ENCODE measurements at places on chromosomes 2 and 18.

DNA sequence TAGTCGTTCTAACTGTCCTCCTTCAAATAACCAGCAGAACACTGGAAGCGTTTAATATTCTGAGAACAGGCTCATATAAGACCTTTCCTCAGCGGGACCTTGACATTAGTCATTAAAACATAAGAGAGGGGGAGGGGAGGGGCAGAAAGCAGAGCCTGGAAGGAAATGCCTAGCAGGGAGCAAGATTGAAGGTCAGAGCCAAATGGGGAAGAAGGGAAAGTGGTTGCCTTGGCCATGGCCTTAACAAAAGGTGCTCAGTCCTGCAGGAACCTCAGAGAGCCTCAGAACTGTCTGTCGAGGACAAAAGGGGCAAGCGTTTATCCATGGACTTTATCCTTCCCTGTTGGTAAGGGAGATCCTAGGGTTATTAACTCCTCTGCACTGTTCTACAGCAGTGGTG, 856 bp upstream of the PLA2R1 start:
- H3K27me3 ChIP-seq: no peaks in the 10 kb centered on the region

- H3K27ac ChIP-seq: no peak overlapping the region
- peaks cover 14% of the 10 kb centered on the region for H3K4me1 ChIP-seq
- H3K36me3 ChIP-seq: peaks cover 2% of the 10 kb centered on the region
- H3K4me3 ChIP-seq: no peak overlapping the region
- H3K27me3 ChIP-seq: no peaks in the 10 kb centered on the region
These were observed 79.4 kb upstream of the TMEM200C start for GRCh38 chr18:5974696-5975095.

- H3K4me1 ChIP-seq: no peaks in the 10 kb centered on the region
- no peak for DNase-seq
- no peak overlapping the region for H3K4me3 ChIP-seq
- H3K36me3 ChIP-seq: no peaks in the 10 kb centered on the region
- H3K27me3 ChIP-seq: peaks cover 41% of the 10 kb centered on the region
These were observed 32.9 kb upstream of the ALK start for GRCh38 chr2:29954316-29954715.

GRCh38 chr2:159961037-159961436, 101.4 kb downstream of the PLA2R1 start:
- H3K36me3 ChIP-seq: peaks cover 17% of the 10 kb centered on the region
- H3K27me3 ChIP-seq: no peaks in the 10 kb centered on the region
- no peak overlapping the region for H3K4me3 ChIP-seq
- peaks cover 15% of the 10 kb centered on the region for H3K4me1 ChIP-seq
- H3K27ac ChIP-seq: peak overlapping the region; percentile 35

DNA sequence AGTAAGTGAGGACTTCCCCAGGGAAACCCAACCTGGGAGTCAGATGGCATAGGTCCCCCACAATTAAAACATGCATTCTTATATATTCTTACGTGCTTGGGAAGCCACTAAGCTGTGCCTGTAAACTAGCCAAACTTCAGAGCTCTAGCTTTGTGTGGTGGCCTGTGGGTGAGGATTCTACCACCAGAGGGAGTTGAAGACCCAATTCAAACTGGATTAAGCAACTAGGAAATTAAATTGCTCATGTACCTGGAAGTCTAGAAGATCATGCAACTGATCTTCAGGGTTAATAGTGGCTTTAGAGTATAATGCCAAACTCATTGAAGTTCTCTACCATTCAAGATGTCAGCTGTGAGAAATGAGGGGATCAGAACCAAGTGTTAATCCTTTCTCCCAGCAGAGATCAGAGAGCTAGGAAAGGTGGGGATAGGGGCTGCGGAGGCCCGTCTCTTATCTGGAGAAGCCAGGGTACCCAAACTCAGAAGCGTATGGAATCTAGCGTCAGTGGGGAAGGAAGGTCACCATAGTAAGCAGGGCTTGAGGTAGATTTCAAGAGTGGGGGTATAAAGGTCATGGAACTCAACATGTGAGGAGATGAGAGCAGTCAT, 53.2 kb upstream of the CCDC85A start:
- H3K27ac ChIP-seq: no peak overlapping the region
- no peak overlapping the region for H3K4me3 ChIP-seq

- no peak for DNase-seq
- no peak overlapping the region for H3K4me3 ChIP-seq
- H3K27ac ChIP-seq: no peak overlapping the region
- H3K27me3 ChIP-seq: no peaks in the 10 kb centered on the region
These were observed 23.0 kb upstream of the RHOB start for GRCh38 chr2:20423847-20424246.

DNA sequence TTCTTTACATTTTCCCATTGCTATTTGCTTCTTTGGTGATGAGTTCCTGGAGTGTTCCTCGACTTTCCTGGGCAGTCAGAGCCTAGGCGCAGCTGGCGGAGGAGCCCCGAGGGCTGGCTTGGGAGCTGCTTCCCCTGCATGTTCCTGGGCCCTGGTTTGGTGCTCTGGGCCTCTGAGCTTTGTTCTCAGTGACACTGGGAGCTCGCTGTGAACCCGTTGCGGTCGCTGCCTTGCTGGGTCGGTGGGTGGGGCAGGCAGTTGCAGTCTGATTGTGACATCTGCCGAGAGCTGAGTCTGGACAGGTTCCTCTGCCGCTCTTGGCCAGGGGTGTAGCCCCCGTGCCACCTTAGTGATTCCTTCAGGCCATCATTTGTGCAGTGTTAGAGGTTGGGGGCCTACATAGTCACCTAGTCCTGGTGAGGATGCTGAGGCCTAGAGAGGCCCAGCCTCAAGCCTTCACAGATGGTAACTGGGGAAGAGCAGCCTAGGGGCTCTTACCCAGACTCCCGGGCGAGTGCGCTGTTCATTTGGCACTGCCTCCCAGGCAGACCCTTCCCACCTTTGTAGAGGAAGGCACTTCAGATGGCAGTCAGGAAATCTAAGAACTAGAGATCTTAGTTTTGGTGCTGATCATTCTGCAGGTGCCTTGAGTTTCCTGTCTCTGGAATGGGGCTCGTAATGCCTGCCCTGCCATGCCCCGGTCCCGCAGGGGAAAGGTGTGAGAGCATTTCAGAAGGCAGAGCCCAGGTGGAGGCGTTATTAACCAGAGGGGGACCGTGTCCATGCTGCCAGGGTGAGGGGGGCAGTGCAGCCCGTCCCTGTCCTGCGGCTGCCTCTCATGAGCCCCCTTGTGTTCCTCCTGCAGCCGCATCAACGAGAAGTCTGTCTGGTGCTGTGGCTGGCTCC, 8.4 kb downstream of the ASB1 start:
- H3K27me3 ChIP-seq: no peaks in the 10 kb centered on the region
- no peak overlapping the region for H3K4me3 ChIP-seq
- no peak for DNase-seq
- peaks cover 44% of the 10 kb centered on the region for H3K36me3 ChIP-seq
- H3K27ac ChIP-seq: no peak overlapping the region
- peaks cover 3% of the 10 kb centered on the region for H3K4me1 ChIP-seq

GRCh38 chr2:78999406-78999805, 26.1 kb upstream of the REG3G start:
- H3K4me1 ChIP-seq: no peaks in the 10 kb centered on the region
- no peak for DNase-seq
- peaks cover 30% of the 10 kb centered on the region for H3K27me3 ChIP-seq
- no peaks in the 10 kb centered on the region for H3K36me3 ChIP-seq
- no peak overlapping the region for H3K4me3 ChIP-seq
- no peak overlapping the region for H3K27ac ChIP-seq

DNA sequence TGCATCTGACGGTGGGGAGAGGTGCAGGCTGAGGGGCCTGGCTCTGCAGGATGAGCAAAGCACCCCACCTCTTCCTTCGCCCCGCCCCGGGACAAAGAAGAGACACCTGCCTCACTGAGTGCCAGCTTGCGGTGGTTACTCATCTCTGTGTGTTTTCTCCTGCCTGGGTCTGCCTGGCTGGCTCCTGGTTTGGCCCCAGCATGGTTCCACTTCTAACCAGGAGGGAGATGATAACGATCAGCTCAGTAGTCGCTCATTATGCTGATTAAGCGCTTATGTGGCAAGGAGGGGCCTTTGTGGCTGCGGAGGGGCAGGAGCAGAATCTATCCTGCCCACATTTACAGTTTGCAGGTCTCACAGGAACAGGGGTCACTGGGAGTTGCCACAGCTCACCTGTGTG, 68.7 kb upstream of the EDAR start:
- H3K36me3 ChIP-seq: no peaks in the 10 kb centered on the region
- H3K4me1 ChIP-seq: peaks cover 8% of the 10 kb centered on the region
- H3K27ac ChIP-seq: no peak overlapping the region

- peaks cover 6% of the 10 kb centered on the region for H3K4me1 ChIP-seq
- H3K4me3 ChIP-seq: no peak overlapping the region
- no peaks in the 10 kb centered on the region for H3K36me3 ChIP-seq
These were observed 17.4 kb upstream of the SCG2 start for GRCh38 chr2:223619486-223620129.

GRCh38 chr2:200761266-200761665, 50.4 kb upstream of the BZW1 start:
- DNase-seq: no peak
- H3K27ac ChIP-seq: no peak overlapping the region
- no peaks in the 10 kb centered on the region for H3K36me3 ChIP-seq
- no peak overlapping the region for H3K4me3 ChIP-seq

GRCh38 chr18:3607309-3608098, 157.5 kb downstream of the TGIF1 start:
- H3K4me3 ChIP-seq: no peak overlapping the region
- H3K27ac ChIP-seq: peak overlapping the region; percentile 85

- no peak for DNase-seq
- no peaks in the 10 kb centered on the region for H3K36me3 ChIP-seq
- H3K4me3 ChIP-seq: peak overlapping the region; percentile 81
- H3K27me3 ChIP-seq: peaks cover 4% of the 10 kb centered on the region
- peak overlapping the region; percentile 82 for H3K27ac ChIP-seq
These were observed 34.7 kb downstream of the PTPN18 start for GRCh38 chr2:130390460-130391057.

GRCh38 chr2:174259981-174260380, 11.6 kb upstream of the OLA1 start:
- DNase-seq: no peak
- peak overlapping the region; percentile 19 for H3K27ac ChIP-seq
- peaks cover 9% of the 10 kb centered on the region for H3K4me1 ChIP-seq
- no peaks in the 10 kb centered on the region for H3K27me3 ChIP-seq
- H3K4me3 ChIP-seq: no peak overlapping the region
- no peaks in the 10 kb centered on the region for H3K36me3 ChIP-seq

DNA sequence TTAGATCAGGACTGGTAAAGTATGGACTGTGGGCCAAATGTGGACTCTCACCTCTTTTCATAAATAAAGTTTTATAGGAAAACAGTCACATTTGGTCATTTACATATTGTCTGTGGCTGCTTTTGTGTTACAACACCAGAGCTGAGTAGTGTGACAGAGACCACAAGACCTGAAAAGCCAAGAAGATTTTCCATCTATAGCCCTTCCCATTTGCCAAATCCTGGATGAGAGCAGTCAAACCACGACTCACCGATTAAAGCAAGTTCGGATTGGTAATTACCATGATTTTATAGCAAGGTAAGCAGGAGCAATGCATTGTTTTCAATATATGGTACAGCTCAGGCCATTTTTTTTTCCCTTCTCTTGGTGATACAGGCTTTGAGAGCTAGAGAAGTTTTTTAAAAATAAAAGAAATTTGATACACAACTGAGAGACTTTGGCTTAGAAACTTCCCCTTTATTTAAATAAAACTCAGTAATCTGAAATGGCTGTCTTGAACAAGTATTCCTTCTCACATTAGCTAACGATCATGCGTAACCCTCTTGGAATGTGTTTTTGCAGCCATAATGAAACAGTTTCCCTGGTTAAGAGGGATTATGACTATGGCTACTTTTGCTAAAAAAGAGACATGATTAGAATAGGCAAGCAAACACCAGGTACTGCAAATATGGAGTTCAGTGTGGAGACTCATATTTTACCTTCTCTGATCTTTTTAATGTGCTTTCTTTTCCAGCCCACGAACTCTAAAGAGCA, 9.5 kb upstream of the MALL start:
- peaks cover 3% of the 10 kb centered on the region for H3K27me3 ChIP-seq
- H3K27ac ChIP-seq: no peak overlapping the region
- H3K36me3 ChIP-seq: no peaks in the 10 kb centered on the region
- no peak overlapping the region for H3K4me3 ChIP-seq

DNA sequence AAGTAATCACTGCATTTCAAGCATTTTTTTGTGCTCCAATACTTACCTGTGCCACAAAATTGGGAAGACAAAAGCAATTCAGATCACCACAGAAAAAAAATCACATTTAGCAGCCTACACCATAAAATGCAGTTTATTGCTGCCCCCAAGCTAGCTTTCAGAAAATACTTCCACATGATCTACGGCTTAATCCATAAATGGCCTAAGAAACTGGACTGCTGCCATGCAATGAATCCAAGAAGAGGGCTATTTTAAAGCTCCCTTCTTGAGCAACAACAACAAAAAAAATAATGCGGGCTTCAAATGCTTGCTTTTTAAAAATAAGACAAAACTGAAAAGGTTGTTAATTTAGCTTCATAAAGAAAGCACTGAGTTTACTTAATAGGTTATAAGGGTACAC, 272.3 kb downstream of the RAD51AP2 start:
- no peaks in the 10 kb centered on the region for H3K36me3 ChIP-seq
- H3K27ac ChIP-seq: no peak overlapping the region
- H3K4me3 ChIP-seq: no peak overlapping the region
- peaks cover 17% of the 10 kb centered on the region for H3K4me1 ChIP-seq

DNA sequence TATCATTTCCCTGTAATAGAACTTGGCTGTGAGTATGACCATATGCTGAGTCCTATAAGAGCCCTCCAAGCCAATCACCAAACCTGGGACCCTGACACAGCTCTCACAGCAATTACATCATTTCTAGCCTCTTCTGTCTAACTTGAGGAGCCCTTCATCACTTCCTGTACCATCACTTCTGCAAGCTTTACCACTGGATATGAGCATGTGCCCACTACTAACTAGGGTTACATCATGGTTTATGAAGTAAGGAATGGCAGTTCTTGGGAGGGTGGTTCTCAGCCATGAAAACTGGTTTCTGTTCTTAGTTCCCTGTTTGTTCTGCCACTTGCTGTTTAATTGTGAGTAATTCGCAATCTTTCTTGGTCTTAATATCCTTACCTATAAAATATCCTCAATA, 31.0 kb upstream of the EPB41L3 start:
- no peak overlapping the region for H3K4me3 ChIP-seq
- no peak overlapping the region for H3K27ac ChIP-seq
